ENCODE measurements at places on chromosomes 16 and 17.

GRCh38 chr17:17693253-17694168 is 12.3 kb downstream of the RAI1 start:
- no peak for DNase-seq

DNA sequence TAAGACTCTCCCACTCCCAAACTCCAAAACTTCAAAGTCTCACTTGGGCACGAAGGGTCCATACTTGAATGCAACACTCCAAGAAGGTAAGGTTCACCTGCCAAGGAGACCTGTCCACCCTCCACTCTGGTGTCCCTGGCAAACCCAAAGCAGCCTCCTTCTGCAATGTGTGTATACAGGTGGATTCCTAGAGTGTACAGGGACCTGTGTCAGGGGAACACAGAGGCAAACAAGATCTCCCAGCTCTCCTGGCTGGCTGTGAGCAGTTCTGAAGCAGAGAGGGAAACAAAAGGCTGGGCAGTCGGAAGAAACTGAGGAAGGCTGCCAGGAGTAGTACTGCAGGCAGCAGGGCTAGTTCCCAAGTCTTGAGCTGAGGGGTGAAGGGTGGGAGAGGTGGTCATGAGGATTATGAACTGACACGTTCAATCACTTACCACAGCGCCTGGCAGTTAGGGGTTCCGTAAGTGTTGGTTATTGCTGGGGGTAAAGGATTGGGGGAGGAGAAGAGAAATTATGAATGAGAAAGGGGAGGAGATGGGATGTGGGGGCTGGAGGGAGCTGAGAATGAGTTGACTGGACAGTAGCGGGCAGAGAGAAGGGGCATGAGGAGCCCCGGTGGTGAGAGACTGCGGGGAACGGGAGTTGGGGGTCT is 795 bp downstream of the KCTD13 start:
- no peak for DNase-seq

- no peak for DNase-seq
Observed at GRCh38 chr17:34246881-34247280, 8.2 kb upstream of the CCL2 start.

DNA sequence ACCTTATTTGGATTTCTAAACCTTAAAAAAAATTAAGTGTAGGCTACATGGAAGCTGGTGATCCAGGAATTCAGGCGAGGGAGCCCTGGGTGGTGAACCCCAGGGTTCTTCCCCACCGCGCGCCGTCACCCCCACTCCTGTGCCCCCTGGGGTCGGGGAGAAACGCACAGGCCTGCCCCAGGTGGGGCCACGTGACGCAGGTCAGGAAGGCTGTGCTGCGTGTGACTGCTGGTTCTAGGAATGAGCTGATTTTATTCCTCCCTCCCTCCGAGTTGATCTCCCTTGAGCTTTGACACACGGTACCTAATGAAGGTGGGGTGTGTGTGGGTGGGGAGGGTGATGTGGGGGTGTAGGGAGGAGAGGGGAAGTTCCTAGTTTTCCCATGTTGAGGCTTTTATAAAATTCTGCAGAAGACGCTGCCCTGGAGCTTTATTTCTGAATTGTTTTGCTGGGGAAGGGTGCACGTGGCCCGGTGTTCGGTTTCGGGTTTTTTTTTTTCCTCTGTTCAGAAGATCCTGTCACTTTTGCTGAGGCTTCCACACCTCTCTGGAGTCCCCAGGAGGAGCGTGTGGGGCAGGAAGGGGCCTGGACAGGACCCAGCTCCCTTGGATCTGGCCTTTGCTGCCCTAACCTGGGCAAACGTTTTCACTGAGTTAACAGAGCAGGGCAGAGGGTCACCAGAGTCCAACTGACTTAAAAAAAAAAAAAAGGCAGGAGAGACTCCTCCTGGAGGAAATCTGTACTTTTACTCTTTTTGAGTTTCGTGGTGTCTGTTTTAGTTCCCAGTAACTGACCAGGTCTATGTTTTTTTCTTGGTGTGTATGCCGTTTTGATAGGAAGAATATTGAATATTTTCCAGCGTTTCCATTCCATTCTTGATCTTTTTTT is 55.8 kb upstream of the GSE1 start:
- peak; percentile 26 for DNase-seq

GRCh38 chr16:22386976-22387375 is 12.6 kb upstream of the CDR2 start:
- DNase-seq, result no peak

DNA sequence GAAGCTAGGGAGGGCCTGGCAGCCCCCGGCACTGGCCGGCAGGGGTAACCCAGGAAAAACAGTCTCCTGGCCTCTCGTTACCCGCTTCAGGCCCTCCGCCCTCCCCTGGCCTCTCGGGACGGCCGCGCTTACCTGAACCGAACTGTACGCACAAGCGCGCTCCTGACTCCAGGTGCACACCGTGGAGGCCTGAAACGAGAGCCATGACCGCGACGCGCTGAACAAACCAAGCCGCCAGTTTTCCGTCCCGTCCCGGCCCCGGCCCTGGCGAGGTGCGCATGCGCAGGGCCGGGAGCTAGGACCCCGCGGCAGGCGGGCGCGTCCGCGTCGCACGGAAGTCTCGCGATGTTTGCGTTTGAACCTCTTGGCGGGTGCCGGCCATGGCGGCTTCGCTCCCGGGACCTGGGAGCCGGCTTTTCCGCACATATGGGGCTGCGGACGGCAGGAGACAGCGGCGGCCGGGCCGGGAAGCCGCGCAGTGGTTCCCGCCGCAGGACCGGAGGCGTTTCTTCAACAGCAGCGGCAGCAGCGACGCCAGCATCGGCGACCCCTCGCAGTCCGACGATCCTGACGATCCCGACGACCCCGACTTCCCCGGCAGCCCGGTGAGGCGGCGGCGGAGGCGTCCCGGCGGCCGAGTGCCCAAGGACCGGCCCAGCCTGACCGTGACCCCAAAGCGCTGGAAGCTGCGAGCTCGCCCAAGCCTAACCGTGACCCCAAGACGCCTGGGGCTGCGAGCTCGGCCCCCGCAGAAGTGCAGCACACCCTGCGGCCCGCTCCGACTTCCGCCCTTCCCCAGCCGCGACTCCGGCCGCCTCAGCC is at the start of gene HASPIN:
HASPIN (plus strand) TSS at position 348 of the 822 bp plus-strand sequence; CDS start at position 381, 33 bp downstream.
- DNase-seq, result peak; percentile 88

- peak; percentile 18 for DNase-seq
Observed at GRCh38 chr16:78768718-78769117, 669.3 kb downstream of the WWOX start.

GRCh38 chr16:77677129-77677528 is 45.2 kb upstream of the NUDT7 start:
- no peak for DNase-seq
